ENCODE measurements at places on chromosomes 6 and 20. TPM values are rescaled to one million over a fixed set of nuclear protein-coding genes. Genes with fewer than 3 reads are reported as not detected.

AFG1L gene
- total RNA-seq: 4.0 TPM

UBD gene
- total RNA-seq: 2.9 TPM

EDN1 gene
- total RNA-seq: 36.8 TPM

GRCh38 chr6:39035681-39036080 is 12.9 kb upstream of the GLP1R start:
- no peak for DNase-seq

GRCh38 chr6:44730771-44731391 is 343.4 kb downstream of the CDC5L start:
- DNase-seq: no peak

- no peak for DNase-seq
Observed at GRCh38 chr6:147564556-147564955, 56.1 kb downstream of the SAMD5 start.

All from breast epithelium (tissue), 4 donors.